GM23248 (cell line): ENCODE measurements at places on chromosomes 4 and X.

DNA sequence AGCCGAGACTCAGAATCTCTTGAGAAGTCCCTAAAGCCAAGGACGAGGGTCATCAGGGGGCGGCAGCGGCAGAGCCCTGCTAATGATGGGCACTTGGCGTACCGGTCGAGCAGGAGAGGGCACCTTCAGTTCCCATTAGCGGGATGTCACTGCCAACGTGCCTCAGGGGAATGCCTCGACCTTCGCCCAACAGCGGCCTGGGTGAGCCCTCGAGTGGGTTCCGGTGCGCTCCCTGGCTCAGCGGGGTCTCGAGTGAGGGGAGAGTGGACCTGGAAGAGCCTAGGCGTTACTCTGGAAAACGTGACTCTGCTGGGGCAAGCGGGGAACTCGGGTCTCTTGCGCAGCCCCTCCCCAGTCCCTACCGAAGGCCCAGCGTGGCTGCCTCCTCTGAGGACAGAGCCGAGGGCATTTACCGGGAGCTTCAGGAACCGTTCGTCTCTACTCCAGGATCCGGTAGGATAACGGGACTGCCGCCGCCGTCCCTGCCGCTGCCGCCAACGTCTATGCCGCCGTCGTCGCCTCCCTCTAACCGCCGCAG, 36.9 kb downstream of the PGRMC1 start:
- DNase-seq, result no peak

GRCh38 chrX:23752740-23753415, 9.8 kb upstream of the ACOT9 start:
- DNase-seq, result peak; percentile 83

DNA sequence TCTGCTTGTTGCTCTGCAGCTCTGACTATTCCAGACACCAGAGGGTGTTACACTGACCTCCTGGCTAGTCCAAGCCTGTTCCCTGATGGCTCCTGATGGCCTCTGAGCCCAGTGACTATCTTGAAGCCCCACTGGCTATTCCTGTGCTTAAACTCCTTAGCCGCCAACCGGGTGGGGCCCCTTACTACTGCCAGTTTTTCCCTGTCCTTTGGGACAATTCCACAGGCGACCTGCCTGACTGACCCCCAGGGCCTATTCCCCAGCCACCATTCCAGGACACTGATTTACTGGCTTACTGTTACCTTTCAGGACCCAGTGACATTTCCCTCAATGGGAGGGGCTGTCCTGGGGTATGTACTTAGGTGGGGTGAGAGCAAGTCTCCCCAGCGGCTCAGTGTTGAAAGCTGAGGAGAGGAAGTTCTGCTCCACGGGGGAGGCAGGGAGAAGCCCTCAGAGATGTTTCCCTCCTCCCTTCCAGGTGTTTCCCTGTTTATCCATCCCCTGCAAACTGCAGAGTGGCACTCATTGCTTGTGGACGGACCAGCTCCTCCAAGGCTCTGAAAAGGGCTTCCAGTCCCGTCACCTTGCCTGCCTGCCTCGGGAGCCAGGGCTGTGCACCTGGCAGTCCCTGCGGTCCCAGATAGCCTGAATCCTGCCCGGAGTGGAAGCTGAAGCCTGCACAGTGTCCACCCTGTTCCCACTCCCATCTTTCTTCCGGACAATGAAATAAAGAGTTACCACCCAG, 4.0 kb downstream of the TIMP1 start:
- no peak for DNase-seq

- no peak for DNase-seq
These were observed 85.0 kb downstream of the JAKMIP1 start for GRCh38 chr4:6115342-6115741.
